Upper lobe of left lung (tissue), 6 donors: ENCODE measurements at places on chromosomes 12 and 14. TPM values are rescaled to one million over a fixed set of nuclear protein-coding genes. Genes with fewer than 3 reads are reported as not detected.
A peak's percentile ranks its signal among the peaks of the same experiment; 100 is the strongest.

Gene SIX4
- 1.3 TPM for total RNA-seq

Gene FBXO21
- total RNA-seq = 49.7 TPM

Gene VDR
- total RNA-seq = 26.3 TPM

Gene OAS3
- total RNA-seq = 40.5 TPM

Gene TMEM229B
- total RNA-seq = 3.1 TPM

Gene GALNT8
- 0.61 TPM for total RNA-seq

DNA sequence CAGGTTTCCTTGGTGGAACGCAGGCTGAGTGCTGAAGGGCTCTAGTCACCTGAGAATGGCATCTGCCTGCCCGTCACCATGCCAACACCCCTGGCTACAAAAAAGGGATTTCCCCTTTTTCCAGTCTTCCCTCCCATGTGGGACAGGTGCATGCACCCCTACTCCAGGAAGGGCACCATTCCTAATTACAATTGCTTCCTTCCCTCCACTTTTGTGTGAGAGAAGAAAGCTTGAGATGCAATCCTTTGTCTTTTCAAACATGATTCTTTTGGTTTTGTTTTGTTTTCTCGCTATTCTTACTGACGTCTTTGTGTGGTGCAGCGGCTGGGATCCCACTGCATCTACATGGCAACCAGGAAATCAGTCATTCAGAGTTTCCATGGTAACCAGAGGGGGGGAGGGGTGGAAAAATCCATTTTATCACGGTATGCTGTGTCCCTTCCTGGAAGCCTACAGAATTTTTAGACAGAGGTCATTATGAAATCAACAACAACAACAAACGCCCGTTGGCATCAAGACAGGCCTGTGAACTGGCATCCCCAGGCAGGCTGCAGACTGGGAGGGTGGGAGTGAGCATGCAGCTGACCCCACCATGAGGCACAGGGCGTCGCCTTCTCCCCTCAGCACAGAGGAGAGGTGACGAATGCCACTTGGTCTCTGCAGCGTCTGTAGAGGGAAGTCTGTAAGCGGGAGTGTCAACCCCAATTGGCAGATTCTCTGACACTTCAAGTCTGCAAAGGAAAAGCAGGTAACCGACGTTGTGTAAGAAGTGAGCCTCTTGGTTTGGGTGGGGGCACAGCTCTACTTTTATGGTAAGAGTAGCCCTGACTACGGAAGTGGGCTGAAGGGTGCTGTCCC is 13.6 kb upstream of the GNG2 start:
- peak; percentile 42 for DNase-seq

DNA sequence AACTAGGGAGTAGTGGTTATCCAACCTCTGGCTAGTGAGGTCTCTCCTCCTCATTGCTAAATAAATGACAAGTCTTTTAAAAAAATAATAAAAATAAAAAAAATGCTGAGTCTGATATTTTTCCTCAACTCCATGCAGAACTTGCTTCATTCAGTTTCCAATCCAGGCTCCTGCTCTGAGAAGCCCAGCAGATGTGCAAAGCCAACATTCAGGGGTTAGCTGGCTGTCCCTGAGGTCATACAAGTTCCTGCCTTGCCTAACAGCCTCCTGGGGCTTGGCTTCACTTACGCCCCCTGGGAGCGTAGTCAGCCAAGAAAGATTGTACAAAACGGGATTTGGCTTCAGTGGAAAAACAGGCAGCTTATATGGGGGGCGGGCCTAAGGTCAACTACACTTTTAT is 23.3 kb downstream of the RTRAF start:
- DNase-seq = no peak
